Activated CD4-positive, CD25-positive, alpha-beta regulatory T cell treated with anti-CD3 and anti-CD28 coated beads, Interleukin-2, amount 50 U/mL, for 16 hours (primary cell): ENCODE measurements at places on chromosomes 4 and X.

- DNase-seq, result no peak
These were observed 180.6 kb upstream of the NUDT6 start for GRCh38 chr4:123102897-123103471.

GRCh38 chrX:69102612-69103194 is 62.5 kb downstream of the PJA1 start:
- DNase-seq, result no peak

GRCh38 chr4:42724451-42724850 is 67.5 kb upstream of the ATP8A1 start:
- DNase-seq, result no peak

DNA sequence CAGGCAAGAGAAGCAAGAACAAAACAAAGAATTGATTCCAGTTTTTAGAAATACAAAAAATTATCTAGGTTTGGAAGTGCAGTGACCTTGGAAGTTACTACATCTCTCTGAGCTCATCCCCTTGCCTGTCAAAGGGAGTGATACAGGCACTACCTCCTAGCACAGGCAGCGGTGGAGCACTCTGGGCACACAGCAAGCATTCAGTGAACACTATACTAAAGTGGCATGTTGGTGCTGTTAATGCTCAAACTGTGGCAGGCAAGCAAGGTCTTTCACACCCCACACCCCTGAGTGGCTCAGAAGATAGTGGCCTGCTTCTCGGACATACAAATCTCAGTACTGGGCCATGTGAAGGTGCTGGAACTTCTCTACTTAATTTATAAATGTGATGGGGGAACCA is 51.2 kb downstream of the DRD5 start:
- DNase-seq, result no peak

- no peak for DNase-seq
These were observed 19.7 kb downstream of the FNIP2 start for GRCh38 chr4:158788516-158788915.

GRCh38 chr4:151931563-151931962 is 170.8 kb upstream of the GATB start:
- DNase-seq, result no peak

GRCh38 chr4:77036206-77036605 is 39.6 kb downstream of the CCNI start:
- DNase-seq, result no peak

DNA sequence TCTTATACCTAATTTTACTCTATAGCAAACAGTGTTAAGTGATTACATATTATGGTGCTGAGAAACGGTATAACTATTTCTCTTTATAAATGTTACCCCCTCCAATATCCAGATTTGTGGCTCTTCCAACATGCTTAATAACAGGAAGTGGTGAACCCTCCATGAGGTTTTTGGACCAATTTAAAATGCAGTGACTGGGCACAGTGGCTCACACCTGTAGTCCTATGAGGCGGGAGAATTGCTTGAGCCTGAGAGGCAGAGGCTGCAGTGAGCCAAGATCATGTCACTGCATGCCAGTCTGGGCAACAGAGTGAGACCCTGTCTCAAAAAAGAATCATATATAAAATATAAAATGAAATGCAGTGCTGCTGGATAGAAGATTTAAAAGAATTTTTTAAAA is 137.3 kb downstream of the MGST2 start:
- DNase-seq, result no peak
